ENCODE measurements at places on chromosomes 1 and 21.

GRCh38 chr1:115076384-115076915 lies 12.9 kb downstream of the TSPAN2 start:
- no peak for DNase-seq

- DNase-seq = no peak
These were observed 969.8 kb upstream of the ADGRL4 start for GRCh38 chr1:79976287-79976686.

DNA sequence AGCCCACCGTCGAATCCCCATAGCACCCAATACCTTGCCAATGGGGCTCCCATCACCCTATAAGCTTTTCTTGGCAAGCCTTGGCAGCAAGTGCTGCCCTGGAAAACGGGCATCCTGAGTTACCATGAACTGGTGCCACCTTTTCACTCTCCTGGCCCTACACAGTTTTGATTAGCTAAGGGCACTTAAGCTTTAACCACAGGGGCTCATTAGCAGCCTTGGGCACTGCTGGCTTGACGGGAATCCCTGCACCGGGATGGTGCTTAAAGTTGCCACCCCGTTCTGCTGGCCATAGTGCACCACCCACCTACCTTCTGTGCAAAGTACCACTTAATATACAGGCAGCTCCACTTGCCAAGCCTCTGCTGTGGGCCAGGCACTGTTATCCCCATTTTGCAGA lies 13.7 kb downstream of the PARS2 start:
- no peak for DNase-seq

DNA sequence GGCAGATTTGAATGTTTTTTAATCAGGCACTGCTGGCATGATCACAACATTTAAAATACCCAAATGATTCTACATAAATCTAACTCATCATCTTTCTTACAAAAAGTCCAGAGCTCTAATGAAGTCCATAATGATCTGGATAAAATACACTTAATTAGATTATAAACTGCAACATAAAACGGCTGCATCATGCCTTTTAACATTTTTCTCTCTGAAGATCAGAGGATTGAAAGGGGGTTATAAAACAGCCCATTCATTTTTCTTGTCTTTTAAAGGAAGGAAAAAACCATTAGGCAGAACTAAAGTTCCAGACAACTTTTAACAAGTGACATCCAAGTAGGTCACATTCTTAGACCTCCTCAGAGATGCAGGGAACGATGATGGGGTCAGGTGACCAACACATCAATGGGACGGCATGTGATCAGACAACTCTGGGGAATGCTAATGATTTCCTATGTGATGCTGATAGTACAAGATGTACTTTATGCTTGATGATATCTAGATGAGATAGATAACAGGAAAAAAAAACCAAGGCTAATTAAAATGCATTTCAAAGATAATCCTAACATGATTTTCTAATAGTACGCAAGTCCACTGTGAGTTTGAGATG lies 455.1 kb downstream of the SMYD3 start:
- DNase-seq = no peak

DNA sequence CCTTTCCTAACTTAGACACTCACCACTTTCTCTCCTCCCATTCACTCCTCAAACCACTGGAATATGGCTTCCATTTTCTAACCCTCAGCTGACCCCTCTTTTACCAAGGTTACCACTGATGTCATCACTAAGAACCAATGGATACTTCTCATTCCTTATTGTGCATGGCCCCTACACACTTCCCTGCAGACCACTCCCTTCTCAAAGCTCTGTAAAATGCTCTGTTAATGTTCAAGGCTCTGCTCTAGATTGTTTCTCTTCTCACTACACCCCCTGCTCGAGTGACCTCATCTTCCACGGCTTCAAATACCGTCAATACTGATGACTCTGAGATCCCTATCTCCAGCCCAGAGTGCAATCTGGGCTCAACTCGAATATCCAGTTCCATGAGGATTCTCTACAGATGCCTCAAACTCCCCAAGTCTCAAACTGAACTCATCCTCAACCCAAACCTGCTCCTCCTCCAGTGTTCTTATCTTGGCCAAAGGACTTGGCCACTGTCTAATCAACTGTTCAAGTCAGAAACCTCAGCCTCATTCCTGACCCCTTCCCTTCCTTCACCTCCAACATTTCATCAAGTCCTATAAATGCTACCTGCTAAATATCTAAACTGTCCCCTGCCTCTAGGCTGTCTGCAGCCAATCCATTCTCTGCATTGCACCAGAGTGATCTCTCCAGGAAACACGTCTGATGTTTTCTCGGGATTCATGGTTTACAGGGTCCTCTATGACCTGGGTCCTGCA lies 41.3 kb upstream of the BMP8B start:
- no peak for DNase-seq

GRCh38 chr1:109782514-109782913 lies 18.8 kb upstream of the EPS8L3 start:
- no peak for DNase-seq

DNA sequence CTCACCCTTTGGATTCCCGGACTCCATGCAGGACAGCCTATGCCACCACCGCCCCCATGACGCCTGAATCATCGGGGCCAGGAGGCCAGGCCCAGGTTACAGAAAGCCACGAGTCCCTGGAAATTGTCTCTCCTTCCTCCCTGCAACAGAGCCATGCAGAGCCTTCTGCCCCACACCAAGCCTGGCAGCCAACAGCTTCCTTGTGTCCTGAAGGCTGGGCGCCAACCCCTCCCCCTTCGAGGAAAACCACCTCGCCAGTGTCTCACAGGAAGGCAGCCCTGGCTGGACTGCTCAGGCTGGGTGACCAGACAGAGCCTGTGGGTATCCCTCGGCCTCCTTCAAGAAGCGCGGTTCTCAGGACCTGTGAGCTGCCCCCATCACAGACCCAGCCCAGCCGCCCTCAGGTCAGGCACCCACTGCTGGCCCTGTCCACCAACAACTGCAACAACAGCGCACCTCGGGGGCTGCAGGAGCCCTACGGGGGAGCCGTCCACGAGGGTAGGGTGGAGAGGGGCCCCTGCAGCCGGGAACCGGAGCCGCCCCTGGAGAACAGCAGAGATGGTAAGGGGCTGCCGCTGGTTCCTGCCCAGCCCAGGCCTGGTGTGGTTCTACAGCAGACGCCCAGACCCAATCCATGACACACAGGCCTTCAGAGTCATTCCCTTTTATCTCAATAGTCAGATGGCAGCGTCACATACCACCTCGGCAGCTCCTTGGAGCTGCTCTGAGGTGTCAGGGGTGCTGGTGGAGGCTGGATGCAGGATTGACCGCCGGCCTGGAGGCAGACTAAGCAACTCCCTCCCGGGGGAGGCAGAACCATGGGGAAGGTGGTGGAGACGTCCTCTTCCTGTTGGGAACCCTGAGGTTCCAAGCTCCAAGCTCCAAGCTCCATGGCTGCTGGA lies 23.7 kb downstream of the KIAA1614 start:
- DNase-seq = no peak

Measured in activated CD8-positive, alpha-beta memory T cell treated with anti-CD3 and anti-CD28 coated beads, Interleukin-2, amount 50 U/mL, for 48 hours (primary cell).